ENCODE measurements at places on chromosomes 7 and 10.

- no peak for DNase-seq
These were observed 392.4 kb downstream of the PLXNA4 start for GRCh38 chr7:132183781-132184380.

DNA sequence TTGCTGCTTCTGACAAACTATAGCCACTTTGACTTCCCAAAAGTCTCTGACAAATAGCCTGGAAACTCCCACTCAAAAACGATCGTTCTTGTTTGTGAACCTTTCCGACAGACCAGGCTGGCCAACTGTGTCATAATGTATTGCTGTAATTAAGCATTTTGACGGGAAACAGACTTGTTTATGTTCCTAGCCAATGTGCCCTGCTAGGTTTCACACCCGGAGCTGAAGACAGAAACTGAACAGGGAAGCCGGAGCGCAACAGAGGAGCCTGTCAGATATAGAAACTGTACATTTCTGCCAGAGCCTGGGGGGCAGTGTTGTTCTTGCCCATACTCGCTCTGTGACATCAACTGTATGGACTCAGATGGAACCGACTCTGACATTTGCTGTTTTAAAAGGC lies 55.3 kb upstream of the C7orf33 start:
- DNase-seq, result peak; percentile 43

GRCh38 chr10:120186506-120186905 lies 270.5 kb upstream of the PLPP4 start:
- no peak for DNase-seq

- DNase-seq, result no peak
These were observed 152.4 kb downstream of the DGKI start for GRCh38 chr7:137694405-137694804.

- DNase-seq, result no peak
These were observed 2.3 kb downstream of the MYL10 start for GRCh38 chr7:101626758-101627157.

DNA sequence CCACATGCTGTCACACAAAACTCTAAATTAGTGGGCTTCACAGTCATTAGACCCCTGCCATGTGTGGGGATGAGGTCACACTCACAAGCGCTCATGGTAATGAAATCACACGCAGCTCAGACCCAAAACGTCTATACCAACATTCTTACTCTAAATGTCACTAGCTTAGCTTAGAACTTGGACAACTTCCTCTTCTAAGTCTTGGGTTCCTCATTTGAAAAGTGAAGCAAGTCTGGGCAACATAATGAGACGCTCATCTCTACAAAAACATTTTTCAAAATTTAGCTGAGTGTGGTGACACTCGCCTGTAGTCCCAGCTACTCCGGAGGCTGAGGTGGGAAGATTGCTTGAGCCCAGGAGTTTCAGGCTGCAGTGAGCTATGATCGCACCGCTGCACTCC lies 92.7 kb upstream of the MACROH2A2 start:
- no peak for DNase-seq

GRCh38 chr10:51384971-51385370 lies 310.7 kb downstream of the PRKG1 start:
- no peak for DNase-seq

- no peak for DNase-seq
These were observed 716 bp downstream of the SMARCD3 start for GRCh38 chr7:151247611-151248345.

DNA sequence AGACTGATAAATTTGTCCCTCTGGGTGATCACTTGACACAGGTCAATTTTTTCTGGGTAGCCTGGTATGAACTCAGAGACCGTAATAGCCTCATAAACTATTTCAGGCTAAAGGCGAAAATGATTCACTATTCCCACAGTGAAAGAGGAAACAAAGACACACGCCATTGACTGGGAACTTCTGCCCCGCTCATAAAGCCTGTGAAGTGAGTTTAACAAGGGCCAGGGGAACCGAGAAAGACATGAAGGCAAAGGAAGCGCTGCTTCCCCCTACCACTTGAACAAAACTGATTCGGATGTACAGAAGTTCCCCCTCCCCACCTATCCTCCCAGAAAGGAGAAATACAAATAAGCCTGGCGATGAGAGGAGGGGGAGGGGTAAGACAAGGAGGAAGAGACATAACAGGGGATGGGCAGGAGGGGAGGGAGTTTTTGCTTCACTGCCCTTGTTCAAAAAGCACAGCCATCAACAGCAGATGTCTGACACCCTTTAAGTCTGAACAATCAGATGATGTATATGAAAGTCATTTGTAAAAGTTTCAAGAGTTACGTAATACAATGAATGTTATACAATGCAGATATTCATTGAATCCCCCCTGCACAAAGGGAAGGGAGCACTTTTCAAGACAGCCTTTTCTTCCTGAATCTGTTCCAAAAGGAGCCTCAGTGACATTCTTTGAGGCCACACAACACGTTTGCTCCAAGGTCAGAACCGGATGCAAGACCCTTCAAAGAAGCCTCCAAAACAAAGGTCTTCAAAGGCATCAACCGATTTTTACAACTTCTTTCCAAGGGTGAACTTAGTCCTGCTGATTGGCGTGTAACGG lies 734 bp downstream of the ABCB4 start:
- DNase-seq, result no peak

- no peak for DNase-seq
These were observed at the start of gene MSS51 for GRCh38 chr10:73433538-73433867. Gene MSS51 (minus strand): TSS chr10:73433561. CDS start chr10:73428284, 5,277 bp downstream.

GRCh38 chr10:130188195-130189175 lies 52.3 kb downstream of the GLRX3 start:
- no peak for DNase-seq

GRCh38 chr7:149822353-149822943 lies 15.7 kb upstream of the ZNF862 start:
- DNase-seq, result no peak

DNA sequence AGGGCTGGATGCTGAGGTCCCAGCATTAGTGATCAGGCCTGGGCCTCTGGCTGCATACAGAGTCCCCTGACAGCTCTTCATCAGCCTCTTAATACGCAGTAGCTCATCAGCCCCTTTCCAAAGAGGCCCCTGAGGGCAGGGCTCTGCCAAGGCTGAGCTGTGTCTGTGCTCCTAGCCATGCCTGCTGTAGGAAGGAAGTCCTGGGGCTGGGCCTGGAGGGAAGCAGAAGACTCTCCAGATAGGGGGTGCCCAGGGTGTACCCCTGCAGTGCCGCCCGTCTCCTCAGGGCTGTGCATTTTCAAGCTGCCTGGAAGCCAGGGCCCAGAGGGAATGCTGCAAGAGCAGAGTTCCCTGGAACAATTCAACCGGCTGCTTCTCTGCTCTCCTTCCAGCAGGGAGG lies 7.3 kb upstream of the RET start:
- no peak for DNase-seq

DNA sequence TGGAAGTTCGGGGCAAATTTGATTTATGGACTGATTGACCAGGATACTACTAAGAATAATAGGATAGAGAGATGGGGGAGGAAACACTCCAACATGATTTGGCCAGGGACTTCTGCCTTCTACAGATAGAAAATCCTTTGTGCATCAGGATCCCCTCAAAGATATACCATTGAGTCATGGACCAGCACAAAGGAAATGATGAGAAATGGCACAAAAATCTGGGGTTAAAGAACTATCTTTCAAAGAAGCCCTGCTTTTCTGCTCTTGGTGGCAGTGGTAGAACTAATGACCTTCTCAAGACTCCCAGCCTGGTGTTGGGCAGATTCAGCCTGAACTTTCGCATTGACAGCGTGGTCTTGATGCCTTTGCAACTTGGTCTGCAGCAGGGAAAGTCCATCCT lies 27.6 kb upstream of the LAMB1 start:
- no peak for DNase-seq

GRCh38 chr7:115475761-115476385 lies 554.0 kb downstream of the MDFIC start:
- DNase-seq, result peak; percentile 24

GRCh38 chr7:132425942-132426341 lies 150.3 kb downstream of the PLXNA4 start:
- no peak for DNase-seq

GRCh38 chr10:62491597-62491996 lies 117.4 kb downstream of the ZNF365 start:
- DNase-seq, result no peak

DNA sequence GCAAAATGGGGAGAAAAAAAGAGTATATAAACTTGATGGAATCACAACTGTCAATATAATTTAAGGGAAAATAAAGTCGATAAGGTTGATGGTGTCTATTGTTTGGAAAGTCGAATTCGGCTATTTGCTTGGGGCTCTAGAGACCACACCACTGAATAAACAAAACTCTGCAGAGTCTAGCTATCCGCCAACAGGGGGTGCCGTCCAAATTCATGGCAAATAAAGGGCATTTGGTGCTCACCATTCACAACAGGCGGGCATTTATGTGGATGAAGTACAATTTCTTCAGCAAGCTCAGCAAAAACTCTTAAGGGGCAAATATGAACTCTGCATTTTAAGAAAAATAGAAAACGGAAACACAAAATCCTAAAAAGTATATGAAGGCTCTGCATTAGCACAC lies 23.3 kb downstream of the CD36 start:
- no peak for DNase-seq

DNA sequence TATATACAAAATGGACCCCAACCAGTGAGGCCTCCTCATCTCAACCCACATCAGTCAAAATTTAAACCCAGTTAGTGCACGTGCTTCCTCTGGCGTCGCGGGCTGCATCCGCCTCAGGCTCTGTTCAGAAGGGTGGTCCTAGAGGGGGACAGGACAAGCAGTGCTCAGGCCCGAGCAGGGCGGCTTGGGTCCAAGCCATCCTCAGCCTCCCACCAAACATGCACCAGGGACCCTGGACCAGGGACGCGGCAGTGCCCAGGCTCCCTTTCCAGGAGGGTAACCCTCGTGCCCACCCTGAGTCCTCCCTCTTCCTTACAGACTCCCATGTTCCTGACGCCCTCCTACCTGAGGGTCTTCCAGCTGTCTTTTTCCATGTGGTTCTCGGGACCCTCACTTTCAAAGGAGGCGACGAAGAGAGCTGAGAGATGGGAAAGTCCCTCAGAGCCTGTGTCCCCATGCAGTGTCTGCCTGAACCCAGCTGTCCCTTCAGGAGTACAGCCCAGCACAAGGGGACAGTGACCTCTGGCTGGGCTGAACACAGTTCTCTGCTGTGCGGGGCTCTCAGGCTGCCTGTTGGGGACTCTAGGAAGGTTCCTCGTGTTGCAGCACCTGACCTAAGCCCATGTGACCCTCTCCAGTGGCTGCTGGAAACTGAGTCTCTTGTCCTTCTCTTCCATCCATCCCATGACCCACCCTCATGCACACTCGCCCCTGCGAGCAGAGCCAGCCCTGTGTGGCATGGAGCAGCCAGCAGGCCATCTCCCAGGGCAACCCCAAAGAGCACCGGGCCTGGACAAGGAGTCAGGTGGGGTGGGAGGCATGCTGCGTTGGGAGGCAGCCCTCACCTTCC lies 58.1 kb downstream of the CSGALNACT2 start:
- DNase-seq, result peak; percentile 18

- no peak for DNase-seq
These were observed 860.9 kb downstream of the XPNPEP1 start for GRCh38 chr10:109062371-109062770.

Data from activated naive CD4-positive, alpha-beta T cell treated with anti-CD3 and anti-CD28 coated beads, Interleukin-2, amount 10 ng/mL, durations not matched to agents 7 days and 5 days (primary cell).